ENCODE measurements at places on chromosomes 6 and 20. TPM values are rescaled to one million over a fixed set of nuclear protein-coding genes. Genes with fewer than 3 reads are reported as not detected.
A peak's percentile ranks its signal among the peaks of the same experiment; 100 is the strongest.

RBM39 gene
- total RNA-seq: 293 TPM

MYBL2 gene
- total RNA-seq: 0.84 TPM

MUCL3 gene
- total RNA-seq: not detected

DNA sequence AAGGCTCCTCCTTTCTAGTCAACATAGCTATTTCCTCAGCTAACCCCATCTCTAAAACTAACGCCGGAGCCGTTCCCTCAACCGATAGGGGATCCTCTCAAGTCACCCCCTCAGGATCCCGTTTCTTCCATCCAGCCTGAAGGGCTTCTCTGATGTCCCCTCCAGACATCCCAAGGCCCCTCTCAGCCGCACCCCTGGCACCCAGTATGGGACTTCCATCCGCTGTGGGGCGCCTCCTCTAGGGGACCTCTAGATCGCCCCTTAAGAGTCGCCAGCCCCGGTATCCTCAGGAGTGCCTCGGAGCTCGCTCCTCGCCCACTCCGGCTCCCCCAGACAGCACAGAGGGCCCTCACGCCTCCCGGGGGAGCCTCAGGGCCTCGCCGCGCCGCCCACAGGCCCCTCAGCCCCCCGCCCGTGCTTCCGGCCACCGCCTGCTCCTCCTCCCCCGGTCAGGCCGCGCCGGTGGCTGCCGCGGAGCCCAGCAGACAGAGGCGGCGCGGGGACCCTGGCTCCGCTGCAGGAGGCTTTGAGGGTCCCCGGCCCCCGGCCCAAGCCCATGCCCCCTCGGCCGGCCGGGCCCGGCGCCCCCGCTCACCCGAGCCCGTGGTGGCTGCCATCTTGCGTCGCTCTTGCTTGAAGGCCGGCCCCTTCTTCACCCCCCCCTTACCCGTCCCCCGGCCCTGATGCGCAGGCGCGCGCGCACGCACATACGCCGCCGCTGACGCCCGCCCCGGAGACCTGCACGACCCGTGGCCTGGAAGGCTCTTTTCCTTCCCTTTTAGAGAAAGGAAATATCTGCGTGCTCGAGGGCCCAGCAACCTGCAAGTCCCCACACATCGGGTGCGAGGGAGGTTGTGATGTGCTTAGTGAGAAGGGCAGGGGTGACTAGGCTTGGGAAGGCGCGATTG, at the start of gene UBE2V1:
UBE2V1 (minus strand) TSS at position 639 of the 908 bp plus-strand sequence; CDS start at position 617, 22 bp downstream.
- H3K36me3 ChIP-seq: no peaks in the 10 kb centered on the region
- peak within 1 kb of the TSS; percentile 72 for H3K27ac ChIP-seq
- H3K4me1 ChIP-seq: no peaks in the 10 kb centered on the region
- DNase-seq: peak; percentile 96
- no peaks in the 10 kb centered on the region for H3K27me3 ChIP-seq

- no peak overlapping the region for H3K4me3 ChIP-seq
- H3K27ac ChIP-seq: no peak overlapping the region
- H3K27me3 ChIP-seq: no peaks in the 10 kb centered on the region
- no peak for DNase-seq
Measured at GRCh38 chr6:125255201-125255600, 46.6 kb downstream of the HDDC2 start.

DNA sequence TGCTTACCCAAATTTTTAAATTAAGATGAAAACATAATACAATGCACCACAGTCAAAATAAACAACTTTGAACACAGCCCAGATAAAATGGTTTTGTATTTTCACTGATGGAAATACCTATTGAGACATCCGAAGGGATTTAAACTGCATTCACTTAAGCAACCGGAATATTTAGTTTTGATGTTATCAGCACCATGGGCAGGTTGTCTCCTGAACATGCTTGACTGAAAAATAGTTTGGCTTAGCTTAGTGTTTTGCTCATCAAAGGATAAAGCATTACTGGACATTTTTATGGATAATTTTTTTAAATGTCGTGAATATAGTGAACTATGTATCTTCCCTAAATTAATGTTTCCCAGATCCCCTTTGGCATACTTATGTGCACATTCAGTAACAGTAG, 177.5 kb downstream of the GJA1 start:
- peaks cover 2% of the 10 kb centered on the region for H3K4me1 ChIP-seq
- no peaks in the 10 kb centered on the region for H3K27me3 ChIP-seq
- H3K4me3 ChIP-seq: no peak overlapping the region
- no peak overlapping the region for H3K27ac ChIP-seq

DNA sequence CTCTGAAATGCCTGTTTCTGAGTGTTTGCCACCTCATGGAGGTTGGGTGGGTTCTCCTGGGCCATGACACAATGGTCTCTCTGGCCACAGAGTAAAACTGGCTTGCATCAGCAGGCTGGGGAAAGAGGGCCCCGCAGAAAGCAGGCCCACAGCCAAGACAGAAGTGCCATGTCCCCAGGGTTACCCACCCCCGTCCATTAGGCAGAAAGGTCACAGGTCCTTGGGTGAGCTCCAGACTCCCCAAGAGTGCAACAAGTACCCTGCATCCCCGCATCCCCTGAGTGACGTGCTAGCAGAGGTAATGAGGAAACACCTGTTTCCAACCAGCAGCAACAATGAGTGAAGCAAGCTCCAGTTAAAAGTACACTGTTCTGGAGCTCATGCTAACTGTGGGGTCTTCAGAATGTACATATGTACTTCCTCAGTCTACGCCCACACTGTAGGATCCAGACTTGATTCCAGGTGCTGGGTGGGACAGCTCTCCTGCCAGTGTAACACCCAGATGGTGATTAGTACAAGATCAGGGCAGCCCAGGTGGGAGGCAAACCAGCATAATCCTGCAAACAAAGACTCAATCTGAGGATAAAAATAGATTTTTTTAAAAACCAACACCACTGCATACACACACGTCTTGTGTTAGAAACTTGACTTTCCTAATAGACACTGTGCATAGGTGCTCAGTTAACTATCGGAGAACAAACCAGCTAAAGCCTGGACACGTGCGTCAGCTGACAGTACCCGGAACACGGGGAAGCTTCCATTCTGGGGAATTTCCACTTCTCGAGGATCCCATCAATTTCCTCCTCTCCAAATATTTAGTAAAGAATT, 31.5 kb downstream of the RRBP1 start:
- peaks cover 2% of the 10 kb centered on the region for H3K36me3 ChIP-seq
- H3K4me1 ChIP-seq: no peaks in the 10 kb centered on the region
- H3K27me3 ChIP-seq: no peaks in the 10 kb centered on the region
- no peak overlapping the region for H3K27ac ChIP-seq

DNA sequence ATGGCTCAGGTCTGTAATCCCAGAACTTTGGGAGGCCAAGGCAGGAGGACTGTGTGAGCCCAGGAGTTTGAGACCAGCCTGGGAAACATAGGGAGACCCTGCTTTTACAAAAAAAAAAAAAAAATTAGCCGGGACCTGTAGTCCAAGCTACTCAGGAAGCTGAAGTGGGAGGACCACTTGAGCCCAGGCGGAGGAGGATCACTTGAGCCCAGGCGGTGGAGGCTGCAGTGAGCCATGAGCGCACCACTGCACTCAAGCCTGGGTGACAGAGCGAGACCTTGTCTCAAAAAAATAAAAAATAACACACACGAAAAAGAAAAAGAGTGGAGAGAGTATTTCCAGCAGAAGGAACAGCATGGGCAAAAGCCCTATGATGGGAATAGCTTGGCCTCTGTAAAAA, 2.0 kb downstream of the TTLL9 start:
- no peaks in the 10 kb centered on the region for H3K36me3 ChIP-seq
- H3K4me1 ChIP-seq: no peaks in the 10 kb centered on the region
- no peak for DNase-seq

GRCh38 chr6:15246217-15246665, 372 bp downstream of the JARID2 start:
- no peaks in the 10 kb centered on the region for H3K4me1 ChIP-seq
- no peaks in the 10 kb centered on the region for H3K36me3 ChIP-seq
- no peak overlapping the region for H3K27ac ChIP-seq
- peak overlapping the region; percentile 100 for H3K4me3 ChIP-seq
- no peaks in the 10 kb centered on the region for H3K27me3 ChIP-seq
- no peak for DNase-seq

GRCh38 chr6:124494956-124495664, 467.1 kb upstream of the RNF217 start:
- no peak overlapping the region for H3K4me3 ChIP-seq
- no peak overlapping the region for H3K27ac ChIP-seq
- H3K4me1 ChIP-seq: no peaks in the 10 kb centered on the region
